ENCODE measurements at places on chromosomes 11 and 22.

DNA sequence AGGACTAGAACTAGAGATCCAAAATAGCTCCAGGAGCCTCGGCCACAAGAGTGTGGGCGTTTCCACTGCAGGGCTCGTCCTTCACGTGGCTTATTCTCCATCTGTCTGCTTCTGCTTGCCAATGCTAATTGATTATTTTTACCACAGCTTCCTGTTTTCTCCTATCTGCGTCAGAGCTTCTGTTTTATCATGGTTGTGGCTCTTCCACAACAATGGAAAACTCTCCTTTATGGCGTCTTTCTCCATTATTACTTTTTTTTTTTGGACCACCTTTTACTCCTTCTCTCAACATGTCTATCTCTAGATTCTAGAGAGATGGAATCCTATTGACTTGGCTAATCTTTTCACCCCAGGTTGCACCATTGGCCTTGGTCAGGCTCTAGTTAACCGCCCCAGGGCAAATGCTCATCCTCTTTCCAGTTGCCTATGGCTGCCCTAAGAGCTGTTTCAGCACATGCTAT lies 25.9 kb downstream of the CAT start:
- DNase-seq, result peak; percentile 78

DNA sequence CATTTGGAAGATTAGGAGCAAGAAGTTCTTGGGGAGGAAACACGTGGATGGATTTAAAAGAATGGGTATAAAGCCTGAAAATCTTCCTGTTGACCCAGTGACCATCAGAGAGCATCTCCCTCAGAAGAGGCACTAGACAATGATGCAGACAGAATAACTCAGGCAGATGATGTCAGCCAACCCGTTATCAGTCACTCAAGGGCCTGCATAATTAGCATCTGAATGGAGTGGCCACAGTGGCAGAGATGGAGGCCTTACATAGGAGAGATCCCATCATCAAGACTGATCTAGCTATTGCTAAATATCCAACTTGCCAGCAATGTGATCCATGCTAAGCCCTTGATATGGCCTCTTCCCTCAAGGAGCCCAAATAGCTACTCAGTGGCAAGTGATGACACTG lies 70.7 kb upstream of the CD82 start:
- no peak for DNase-seq

- no peak for DNase-seq
Measured at GRCh38 chr11:39205236-39205995, 2254.0 kb downstream of the LRRC4C start.

DNA sequence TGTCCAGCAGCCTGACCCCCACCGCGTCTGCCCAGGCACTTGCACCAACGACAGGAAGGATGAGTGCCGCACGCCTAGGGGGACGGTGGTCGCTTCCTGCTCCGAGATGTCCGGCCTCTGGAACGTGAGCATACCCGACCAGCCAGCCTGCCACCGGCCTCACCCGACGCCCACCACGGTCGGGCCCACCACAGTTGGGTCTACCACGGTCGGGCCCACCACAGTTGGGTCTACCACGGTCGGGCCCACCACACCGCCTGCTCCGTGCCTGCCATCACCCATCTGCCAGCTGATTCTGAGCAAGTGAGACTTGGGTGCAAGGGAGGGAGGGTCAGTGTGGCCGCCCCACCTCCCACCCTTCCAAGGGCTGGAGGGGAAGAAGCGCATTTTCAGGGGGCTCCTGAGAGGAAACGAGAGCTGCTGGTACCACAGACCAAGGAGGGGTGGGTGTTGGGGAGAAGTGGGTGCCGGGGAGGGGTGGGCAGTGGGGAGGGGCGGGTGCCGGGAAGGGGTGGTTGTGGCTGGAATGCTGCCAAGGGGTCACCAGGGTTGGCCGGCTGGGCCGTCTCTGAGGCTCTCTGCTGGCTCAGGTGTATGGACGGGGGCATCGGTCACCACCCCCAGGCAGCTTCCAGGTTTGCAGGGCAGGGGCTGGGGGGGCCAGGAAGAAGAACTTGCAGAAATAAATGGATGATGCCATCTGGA lies 27.7 kb upstream of the MUC5B start:
- no peak for DNase-seq

DNA sequence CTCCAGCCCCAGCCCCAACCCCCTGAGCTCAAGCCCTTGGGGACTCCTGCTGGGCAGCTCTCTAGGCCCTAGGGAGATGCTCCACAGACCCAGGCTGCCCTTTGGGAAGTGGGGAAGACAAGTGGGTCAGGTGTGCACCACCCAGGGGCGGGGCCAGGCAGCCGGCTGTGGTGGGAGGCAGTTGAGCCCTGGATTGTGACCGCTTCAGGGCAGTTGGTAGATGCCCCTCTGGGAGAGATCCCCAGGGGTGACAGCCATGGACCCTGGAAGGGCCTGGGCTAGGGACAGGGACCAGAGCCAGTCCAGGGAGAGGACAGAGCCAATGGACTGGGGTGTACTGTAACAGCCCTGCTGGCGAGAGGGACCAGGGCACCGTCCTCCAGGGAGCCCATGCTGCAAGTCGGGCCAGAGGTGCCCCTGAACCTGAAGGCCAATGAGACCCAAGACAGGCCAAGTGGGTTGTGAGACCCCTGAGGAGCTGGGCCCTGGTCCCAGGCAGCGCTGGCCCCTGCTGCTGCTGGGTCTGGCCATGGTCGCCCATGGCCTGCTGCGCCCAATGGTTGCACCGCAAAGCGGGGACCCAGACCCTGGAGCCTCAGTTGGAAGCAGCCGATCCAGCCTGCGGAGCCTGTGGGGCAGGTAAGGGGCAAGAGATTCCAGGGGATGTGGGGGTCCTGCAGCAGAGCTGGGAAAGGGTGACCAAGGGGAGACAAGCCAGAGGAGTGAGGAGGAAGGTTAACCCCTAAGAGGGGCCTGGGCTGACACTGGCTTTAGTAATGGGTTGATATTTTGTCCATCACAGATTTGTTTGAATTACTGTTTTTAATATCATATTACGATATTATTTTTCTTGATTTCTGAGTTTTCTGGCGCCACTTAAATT lies at the start of gene IGLL5:
Gene IGLL5, plus strand, starts transcription at position 196 of the 883 bp plus-strand sequence. Its CDS starts 238 bp downstream, at position 434.
- DNase-seq, result no peak

- DNase-seq, result no peak
Measured at GRCh38 chr22:49670456-49671330, 157.0 kb downstream of the BRD1 start.

- DNase-seq, result peak; percentile 58
Measured at GRCh38 chr11:120172054-120172911, 34.4 kb upstream of the TRIM29 start.

- no peak for DNase-seq
Measured at GRCh38 chr11:125257190-125257579, 92.6 kb downstream of the PKNOX2 start.

- DNase-seq, result no peak
Measured at GRCh38 chr11:24295360-24295759, 201.5 kb upstream of the LUZP2 start.

DNA sequence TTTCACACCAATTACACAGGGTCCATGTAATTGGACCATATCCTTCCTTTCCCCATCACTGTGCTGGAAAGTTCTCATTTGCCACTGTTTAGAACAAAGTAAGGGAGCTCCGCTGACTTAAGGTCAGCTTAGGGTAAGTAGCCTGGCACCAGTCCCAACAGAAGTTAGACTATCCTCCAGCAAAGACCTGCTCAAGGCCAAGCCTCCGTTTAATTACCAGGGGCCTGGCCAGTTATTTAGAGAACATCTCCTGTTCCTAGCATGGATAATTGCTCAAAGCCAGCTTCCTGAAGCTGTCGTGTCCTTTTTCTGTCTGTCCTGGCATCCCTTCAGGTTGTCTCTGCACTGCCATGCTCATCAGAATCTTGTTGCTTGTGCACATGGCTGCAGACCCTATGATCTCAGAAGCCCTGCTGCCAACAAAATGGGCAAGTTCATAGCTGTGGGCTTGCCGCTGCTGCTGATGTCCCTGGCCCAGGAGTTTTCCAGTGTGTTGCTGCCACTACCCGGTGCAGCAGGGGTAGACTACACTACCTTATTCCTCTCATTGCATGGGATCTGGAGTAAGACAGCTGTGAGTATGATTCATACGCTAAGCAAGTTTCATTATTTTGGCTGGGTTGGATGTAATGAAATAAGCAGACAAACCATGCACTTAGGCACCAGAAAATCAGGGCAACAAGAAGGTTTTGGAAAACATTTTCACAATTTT lies 8.1 kb downstream of the OR8A1 start:
- DNase-seq, result no peak

- peak; percentile 85 for DNase-seq
Measured at GRCh38 chr11:66694732-66695207, 17.1 kb upstream of the RBM4B start.

- DNase-seq, result peak; percentile 24
Measured at GRCh38 chr11:130171534-130171933, 12.0 kb downstream of the ST14 start.

DNA sequence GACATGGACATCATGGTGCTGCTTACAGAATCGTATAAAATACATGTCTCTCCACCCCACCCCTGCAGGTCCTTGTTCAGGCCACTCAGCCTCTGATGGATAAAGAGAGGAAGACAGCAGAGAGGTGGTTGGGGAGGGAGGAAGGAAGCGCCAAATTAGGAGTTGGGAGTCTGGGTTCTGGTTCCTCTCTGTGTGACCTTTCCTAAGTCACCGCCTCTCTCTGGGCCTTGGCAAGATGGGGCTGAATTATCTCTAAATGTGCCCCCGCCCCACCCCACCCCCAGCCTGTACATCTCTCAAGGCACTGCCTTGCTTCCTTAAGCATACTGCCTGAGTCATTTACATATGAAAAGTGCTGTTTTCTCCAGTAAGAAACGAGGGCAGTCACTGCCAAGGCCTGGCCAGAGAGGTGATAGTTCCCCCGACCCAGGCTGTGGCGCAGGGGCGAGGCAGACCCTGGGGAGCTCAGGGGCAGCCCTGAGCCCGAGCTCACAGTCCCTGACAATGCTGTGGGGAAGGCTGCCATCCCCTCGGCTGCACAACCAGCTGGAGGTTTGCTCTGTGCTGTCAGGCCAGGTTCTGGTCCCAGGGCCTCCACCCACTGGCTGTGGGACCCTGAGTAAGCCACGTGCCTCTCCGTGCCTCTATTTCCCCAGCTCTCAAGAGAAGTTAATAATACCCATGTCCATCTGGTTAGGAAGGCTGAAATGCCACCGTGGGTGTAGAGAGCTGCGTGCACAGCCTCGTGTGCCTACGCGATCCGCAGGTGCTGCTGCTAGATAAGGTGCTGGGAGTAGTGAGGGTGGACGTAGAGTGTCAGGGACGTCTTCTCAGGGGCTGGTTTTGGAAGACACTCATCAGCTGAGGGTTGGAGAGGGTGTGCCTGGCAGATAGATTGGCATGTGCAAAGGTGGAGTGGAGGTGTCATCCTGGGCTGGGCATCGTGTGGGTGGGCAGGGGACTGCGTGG lies 55.3 kb downstream of the CACNA1I start:
- no peak for DNase-seq

- DNase-seq, result no peak
Measured at GRCh38 chr11:45400591-45400990, 114.5 kb upstream of the SYT13 start.

DNA sequence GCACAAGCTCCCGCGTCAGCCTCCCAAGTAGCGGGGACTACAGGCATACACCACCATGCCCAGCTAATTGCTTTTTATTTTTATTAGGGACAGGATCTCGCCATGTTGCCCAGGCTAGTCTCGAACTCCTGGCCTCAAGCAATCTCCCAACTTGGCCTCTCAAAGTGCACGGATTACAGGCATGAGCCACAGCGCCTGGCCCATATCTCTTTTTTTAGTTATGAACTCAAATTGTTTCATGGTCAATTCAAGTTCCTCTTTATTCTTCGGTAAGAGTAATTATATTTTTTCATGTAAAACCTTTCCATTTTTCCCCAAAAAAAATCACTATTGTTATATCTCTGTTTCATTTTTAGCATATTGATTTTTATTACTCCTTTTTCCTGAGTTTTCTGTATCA lies 25.5 kb downstream of the FCHSD2 start:
- DNase-seq, result peak; percentile 68

DNA sequence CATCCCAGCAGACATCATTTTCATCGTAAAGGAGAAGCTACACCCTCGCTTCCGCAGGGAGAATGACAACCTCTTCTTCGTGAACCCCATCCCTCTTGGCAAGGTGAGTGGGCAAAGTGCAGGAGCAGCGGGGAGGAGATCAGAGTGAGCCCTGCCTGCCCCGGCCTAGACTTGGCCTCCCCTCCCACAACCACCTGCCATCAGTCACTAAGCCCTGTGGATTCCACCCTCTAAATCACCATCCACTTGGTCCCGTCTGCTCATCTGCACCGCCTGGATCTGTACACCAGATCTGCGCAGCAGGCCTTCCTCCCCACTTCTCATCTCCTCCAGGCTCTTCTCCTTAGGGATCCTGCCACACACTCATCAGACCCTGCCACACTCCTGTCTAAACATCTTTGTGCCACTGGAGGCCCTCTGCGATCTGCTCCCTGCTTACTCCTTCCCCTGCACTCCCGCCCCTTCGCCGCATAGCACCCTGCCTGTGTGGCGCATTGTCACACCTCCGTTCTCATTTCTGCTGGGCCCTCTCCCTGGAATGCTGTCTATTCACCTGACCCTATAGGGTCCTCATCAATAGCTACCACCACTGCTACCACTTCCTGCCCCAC lies 14.2 kb downstream of the UCP2 start:
- DNase-seq, result no peak

DNA sequence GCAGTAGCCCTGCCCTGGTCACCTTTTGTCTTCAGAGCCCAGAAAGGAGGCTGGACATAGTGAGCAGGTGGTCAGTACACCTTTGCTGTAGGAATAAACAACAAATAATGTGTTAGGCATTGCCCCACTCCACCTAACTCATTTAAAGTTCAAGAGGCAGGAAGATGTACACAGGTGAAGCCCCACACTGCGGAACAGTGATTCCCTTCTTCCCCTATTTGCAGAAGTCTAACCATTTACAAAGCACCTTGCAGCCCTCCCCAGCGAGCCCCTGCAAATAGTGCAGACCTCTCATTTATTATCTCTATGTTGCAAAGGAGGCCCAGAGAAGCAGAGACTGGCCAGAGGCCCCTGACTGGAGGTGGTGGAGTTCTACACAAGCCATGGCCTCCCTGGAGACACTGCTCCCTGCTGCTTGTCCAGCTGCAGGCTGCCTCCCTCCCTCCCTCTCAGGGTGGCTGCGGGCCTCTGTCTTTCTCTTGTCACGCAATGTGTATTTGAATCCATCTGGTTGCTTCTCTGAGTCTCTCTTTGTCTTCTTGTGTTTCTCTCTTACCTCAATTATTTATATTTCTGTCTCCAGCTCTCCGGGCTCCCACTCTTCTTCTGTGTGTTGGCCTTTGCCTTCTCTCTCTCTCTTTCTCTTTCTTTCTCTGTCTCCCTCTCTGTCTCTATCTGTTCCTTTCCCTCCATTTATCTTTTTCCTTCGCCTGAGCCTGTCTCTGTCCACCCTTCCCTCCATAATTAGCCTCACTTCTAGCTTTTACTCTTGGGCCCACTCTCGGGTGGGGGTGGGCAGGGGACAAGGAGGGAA lies 59.1 kb upstream of the PRDM11 start:
- no peak for DNase-seq

- DNase-seq, result no peak
Measured at GRCh38 chr11:98107736-98108135, 913.0 kb upstream of the CNTN5 start.

DNA sequence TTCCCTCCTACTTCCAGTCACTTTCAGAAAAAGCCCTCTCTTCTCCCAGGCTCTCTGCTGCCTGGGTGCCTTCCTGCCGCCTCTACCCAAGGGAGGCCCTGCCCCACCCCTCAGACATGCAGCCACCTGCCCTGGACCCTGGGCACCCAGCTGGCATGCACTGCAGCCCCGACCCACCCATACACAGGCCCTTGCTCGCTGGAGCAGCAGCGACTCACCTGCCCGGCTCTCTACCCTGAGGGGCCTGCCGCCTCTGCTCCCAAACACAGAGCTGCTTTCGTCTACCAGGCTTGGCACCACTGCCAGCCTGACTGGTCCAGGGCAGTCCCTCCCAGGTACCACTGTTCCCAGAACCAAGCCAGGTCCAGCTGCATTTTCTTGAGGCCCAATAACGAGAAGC lies 1.2 kb upstream of the TSSK2 start:
- no peak for DNase-seq

- no peak for DNase-seq
Measured at GRCh38 chr11:704781-705645, 1.0 kb upstream of the EPS8L2 start.
